ENCODE measurements at places on chromosomes 5 and 9.

- no peak for DNase-seq
These were observed 14.5 kb downstream of the PHF19 start for GRCh38 chr9:120862452-120862851.

- DNase-seq = no peak
These were observed 75.9 kb upstream of the PRR16 start for GRCh38 chr5:120388016-120388781.

DNA sequence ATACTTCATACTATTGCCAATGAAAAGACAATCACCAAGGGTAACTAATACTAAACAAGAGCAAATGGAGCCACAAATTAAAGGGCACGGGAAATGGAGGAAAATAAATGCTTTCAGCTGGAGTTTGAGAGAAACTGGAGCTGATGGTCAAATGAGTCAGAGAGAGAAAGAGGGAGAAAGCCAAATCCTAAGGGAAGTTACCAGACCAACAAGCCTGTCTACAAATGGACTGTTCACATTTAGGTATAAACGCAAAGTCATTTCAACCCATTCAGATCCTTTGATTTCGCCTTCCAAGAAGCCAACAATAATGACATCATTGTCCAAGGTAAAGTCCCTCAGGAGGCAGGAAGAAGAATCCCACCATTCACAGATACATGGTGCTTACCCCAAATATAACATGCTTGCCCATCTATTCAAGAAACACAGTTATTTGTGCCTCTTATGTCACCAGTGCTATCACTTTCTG is 351.8 kb downstream of the RAB3C start:
- no peak for DNase-seq

DNA sequence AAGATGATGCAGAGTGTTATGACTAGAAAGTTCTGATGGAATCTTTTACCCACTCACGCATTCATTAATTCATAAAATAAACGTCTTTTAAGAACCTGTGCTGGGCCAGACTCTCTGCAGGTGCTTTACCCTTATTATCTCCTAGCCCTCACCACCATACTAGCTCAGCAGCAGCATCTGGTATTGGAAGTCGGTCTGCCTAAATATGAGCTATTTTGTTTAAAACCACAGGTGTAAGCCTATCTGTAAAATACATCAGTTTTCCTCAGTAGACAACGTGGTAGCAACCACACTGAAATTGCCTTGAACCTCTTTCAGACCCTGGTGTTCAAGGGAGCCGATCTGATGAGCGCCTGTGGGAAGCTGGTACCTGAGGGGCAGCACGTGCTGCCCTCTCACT is 69.4 kb downstream of the PPIC start:
- no peak for DNase-seq

GRCh38 chr9:136849960-136850865 is 1.0 kb downstream of the PHPT1 start:
- no peak for DNase-seq

DNA sequence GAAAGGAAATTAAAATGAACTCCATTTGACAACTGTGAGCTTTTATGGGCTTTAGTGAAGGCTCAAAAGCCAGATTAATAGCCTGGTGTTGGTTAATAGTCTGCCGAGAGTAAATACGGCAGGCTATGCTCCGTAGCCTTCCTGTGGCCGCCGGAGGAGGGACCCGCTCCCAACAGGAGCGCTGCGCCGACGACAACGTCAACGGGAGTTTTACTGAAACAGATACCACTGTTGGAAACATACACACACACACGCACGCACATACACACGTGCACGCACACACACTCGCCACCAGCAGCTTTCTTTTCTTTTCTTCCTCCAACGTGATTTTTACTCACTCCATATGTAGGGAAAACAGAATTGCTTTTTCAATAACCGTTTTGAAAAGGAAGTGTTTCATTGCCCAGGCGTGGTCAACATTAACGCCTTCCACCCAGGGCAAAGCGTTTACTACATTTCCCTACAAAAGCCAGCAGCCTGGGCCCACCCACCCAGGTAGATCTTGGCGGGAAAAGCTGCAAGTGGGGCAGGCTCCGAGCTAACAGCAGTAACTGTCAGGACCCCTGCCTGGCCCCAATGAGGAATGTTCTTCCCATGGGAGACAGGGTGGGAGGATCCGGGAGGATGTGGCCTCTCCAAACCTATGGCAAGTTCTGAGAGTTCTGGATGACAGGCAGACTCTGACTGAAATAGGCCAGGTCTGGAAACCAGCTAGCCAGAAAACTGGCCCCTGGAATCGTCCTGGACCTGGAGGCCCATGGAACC is 72.3 kb downstream of the PAX5 start:
- no peak for DNase-seq

GRCh38 chr9:128125580-128126354 is 1.8 kb downstream of the PTGES2 start:
- DNase-seq = no peak

- DNase-seq = no peak
These were observed 15.6 kb downstream of the RABL6 start for GRCh38 chr9:136823136-136824046.

DNA sequence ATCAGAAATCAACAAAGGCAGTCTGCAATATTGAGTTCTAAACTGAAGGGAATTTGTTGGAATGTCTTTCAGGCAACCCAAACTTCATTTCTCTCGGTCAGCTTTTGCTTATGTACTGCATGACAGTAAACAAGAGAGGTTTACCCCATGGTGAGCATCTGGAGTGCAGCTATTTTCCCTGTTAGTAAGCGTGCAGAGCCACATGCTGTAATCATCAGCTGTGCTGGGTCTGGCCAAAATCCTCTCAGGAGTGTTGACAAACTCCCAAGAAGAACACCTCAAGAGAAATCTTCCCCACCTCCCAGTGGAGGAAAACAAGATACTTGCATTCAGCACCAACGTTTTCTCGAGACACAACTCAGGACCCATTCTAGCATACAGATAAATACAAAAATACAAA is 83.6 kb upstream of the ADAMTSL1 start:
- DNase-seq = no peak

GRCh38 chr5:43363445-43364152 is 48.6 kb downstream of the CCL28 start:
- DNase-seq = no peak

- no peak for DNase-seq
These were observed 55.6 kb downstream of the S1PR3 start for GRCh38 chr9:89046832-89047231.

GRCh38 chr9:126616521-126616976 is 2.8 kb downstream of the LMX1B start:
- DNase-seq = no peak

DNA sequence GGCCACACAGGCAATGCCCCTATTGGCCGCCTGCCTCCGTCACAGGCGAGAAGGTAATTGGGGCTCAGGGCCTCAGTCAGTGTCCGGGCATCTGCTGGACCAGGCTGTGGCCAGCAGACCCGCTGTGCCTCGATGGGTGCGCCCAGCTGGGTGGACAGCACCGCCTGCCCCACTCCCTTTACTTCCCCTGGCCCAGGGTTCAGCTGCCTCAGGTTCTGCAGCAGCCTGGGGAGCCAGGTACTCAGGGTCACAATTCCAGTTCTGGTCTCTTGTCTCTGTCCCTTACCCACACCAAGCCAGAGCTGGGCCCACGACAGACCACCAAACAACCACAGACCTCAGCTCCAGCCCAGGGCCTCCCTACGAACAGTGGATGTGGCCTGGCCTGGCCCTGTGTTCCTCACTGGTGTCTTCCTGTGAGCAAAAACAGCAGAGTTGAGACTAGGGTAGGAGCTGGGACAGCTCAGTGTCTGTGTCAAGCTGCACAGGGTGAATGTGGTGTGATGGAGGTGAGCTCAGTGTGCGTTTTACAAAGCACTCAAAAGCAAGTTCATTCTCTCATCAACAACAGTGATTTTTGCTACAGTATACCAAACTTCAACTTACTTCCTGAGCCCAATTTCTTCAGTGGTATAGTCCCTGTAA is 33.4 kb upstream of the SUSD3 start:
- no peak for DNase-seq

GRCh38 chr9:82934949-82935348 is 128.0 kb downstream of the RASEF start:
- DNase-seq = no peak

- DNase-seq = no peak
These were observed 788 bp downstream of the ZNF346 start for GRCh38 chr5:177023303-177023664.

GRCh38 chr5:116272281-116272941 is 187.6 kb downstream of the COMMD10 start:
- DNase-seq = no peak

DNA sequence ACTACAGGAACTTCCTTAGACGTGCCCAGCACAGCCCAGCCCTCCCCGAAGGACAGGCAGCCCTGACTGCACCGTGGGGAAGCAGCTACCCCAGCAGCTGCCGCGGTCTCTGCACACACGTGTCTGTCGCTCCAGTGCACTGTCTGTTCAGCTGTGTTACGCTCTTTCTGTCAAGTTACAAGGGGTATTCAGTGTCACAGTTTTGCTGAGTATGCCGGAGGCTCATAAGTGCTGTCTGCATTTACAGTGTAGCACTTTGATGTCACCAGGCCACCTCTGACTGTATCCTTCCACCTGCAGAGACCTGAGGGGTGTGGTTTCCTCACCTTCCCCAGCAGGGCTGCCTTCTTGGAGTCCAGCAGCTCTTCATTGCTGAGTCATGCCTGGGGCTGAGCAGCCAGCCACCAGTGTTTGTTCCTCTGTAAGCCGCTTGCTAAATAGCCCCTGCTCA is 126.8 kb downstream of the EHMT1 start:
- peak; percentile 63 for DNase-seq

DNA sequence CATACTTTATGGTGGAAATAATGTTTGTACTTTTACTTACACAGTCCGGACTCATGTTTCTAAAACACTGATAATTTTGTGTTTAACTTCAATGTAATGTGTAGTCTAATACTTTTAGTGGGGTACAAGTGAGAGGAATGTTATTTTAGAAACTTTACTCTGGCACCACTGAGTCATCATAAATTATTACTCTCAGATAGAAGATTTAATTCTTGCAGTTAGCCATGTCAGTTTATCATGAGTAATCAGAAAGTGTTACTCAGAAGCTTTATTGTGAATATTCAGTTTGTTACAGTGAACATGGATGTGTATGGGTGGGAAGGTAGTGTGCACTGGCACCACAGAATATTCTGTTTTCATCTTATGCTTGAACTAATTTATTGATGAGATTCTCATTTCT is 20.0 kb downstream of the OGN start:
- DNase-seq = no peak

DNA sequence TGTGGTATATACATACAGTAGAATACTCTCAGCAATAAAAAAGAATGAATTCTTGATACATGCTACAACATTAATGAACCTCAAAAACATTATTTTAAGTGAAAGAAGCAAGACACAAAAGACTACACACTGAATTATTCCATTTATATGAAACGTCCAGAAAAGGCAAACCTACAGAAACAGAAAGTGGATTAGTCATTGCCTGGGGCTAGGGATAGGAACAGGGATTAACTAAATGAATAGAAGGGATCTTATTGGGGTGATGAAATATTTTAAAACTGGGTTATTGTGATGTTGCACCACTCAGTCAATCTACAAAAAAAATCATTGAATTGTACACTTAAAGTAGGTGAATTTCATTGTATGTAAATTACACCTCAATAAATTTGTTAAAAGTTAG is 326.7 kb downstream of the PIK3R1 start:
- no peak for DNase-seq

- no peak for DNase-seq
These were observed 110.8 kb upstream of the CTSL start for GRCh38 chr9:87615136-87615535.

GRCh38 chr9:137975527-137975913 is 97.9 kb downstream of the CACNA1B start:
- DNase-seq = no peak

- DNase-seq = no peak
These were observed 70.7 kb downstream of the CETN3 start for GRCh38 chr5:90338712-90339372.

- DNase-seq = no peak
These were observed 123.8 kb downstream of the FAM170A start for GRCh38 chr5:119752921-119753886.

DNA sequence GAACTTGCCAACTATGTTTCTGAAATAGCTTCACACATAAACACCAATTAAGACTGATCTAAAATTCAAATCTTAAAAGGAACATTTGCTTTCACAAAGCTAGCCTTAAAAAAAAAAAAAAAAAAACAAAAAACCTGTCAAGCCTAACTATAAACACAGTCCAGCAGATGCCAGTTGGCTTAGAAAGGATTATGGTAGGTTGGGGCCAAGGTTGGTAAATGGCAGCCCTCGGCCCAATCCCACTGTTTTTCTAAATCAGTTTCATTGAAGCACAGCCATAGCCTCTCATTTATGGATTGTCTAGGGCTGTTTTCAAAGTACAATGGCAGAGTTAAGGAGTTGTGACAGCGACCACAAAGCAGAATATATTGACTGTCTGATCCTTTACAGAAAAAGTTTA is 75.7 kb upstream of the FRRS1L start:
- no peak for DNase-seq

GRCh38 chr9:14932231-14932630 is 22.0 kb upstream of the FREM1 start:
- no peak for DNase-seq

- DNase-seq = no peak
These were observed 94.9 kb downstream of the ADRB2 start for GRCh38 chr5:148921350-148921749.

DNA sequence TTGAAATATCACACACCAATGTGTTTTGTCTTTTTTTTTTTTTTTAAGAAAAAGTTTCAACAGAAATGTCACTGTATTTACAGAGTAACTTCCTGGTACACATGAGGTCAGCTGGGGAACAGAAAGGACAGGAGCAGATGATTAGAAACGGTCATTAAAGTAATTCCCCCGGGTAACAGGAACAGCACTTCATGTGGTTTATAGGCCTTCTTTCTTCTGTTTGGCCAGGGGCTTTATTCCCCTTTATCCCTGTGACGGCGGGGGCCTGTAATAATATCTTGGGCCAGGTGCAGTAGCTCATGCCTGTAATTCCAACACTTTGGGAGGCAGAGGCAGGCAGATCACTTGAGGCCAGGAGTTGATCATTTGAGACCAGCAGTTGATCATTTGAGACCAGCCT is 30.5 kb upstream of the MSH3 start:
- no peak for DNase-seq

- no peak for DNase-seq
These were observed 8.2 kb downstream of the SPATA31E1 start for GRCh38 chr9:87890837-87891236.

GRCh38 chr9:90815183-90815943 is 13.7 kb downstream of the SYK start:
- peak; percentile 42 for DNase-seq

GRCh38 chr9:34197756-34198711 is 19.2 kb downstream of the UBAP1 start:
- no peak for DNase-seq

All from transverse colon (tissue), 4 donors.